Activated naive CD8-positive, alpha-beta T cell treated with anti-CD3 and anti-CD28 coated beads, Interleukin-2, amount 10 ng/mL, durations not matched to agents 7 days and 5 days (primary cell): ENCODE measurements at places on chromosomes 1 and 21. TPM values are rescaled to one million over a fixed set of nuclear protein-coding genes. Genes with fewer than 3 reads are reported as not detected.

The ADAMTSL4 gene
- 0.11 TPM for total RNA-seq

The ATP5PB gene
- 259 TPM for total RNA-seq

The COL6A1 gene
- 3.8 TPM for total RNA-seq

The KRTAP19-4 gene
- total RNA-seq = not detected

- H3K36me3 ChIP-seq = no peaks in the 10 kb centered on the region
- peak; percentile 41 for DNase-seq
- H3K4me1 ChIP-seq = no peaks in the 10 kb centered on the region
- no peak overlapping the region for H3K27ac ChIP-seq
- peaks cover 17% of the 10 kb centered on the region for H3K27me3 ChIP-seq
Observed at GRCh38 chr1:33624991-33625870, 152.8 kb downstream of the ZSCAN20 start.

- H3K4me3 ChIP-seq = no peak overlapping the region
- no peak for DNase-seq
- H3K4me1 ChIP-seq = peaks cover 41% of the 10 kb centered on the region
- H3K27ac ChIP-seq = peak overlapping the region; percentile 30
- peaks cover 44% of the 10 kb centered on the region for H3K36me3 ChIP-seq
- no peaks in the 10 kb centered on the region for H3K27me3 ChIP-seq
Observed at GRCh38 chr1:167658574-167659328, 28.7 kb downstream of the RCSD1 start.

- H3K27ac ChIP-seq = no peak overlapping the region
- DNase-seq = no peak
- no peaks in the 10 kb centered on the region for H3K4me1 ChIP-seq
- H3K4me3 ChIP-seq = no peak overlapping the region
Observed at GRCh38 chr1:47776667-47777131, 220.5 kb downstream of the TRABD2B start.

- no peaks in the 10 kb centered on the region for H3K36me3 ChIP-seq
- DNase-seq = no peak
- peaks cover 2% of the 10 kb centered on the region for H3K27me3 ChIP-seq
- no peak overlapping the region for H3K27ac ChIP-seq
Observed at GRCh38 chr1:166140251-166140650, 26.6 kb downstream of the FAM78B start.

DNA sequence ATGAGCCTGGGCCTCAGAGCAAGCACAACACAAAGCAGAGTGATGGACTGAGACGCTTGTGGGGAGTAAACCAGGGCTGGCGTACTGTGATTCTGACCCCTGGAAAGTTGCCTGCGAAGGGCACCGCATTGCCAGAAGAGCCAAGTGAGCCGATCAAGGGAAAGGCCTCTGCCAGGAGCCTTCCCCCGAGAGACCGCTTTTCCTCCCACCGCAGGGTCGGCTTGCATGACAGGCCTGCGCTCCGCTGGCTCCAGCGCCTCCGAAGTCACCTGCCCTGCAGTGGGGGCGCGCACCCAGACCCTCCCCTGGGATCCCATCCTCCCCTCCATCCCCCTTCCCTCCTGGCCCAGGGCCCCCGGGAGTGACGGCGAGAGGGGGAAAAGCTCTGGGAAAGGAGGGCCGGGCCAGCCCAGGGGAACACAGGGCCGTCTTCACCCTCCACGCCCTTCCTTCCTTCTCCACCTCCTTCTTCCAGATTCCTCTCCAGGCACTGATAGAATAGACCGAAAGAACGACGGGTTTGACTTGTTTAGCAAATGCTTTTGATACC, 165.0 kb downstream of the TRIM33 start:
- peaks cover 32% of the 10 kb centered on the region for H3K4me1 ChIP-seq
- H3K27me3 ChIP-seq = no peaks in the 10 kb centered on the region
- peak overlapping the region; percentile 97 for H3K27ac ChIP-seq
- H3K4me3 ChIP-seq = peak overlapping the region; percentile 91

The KLF17 gene
- total RNA-seq = not detected

DNA sequence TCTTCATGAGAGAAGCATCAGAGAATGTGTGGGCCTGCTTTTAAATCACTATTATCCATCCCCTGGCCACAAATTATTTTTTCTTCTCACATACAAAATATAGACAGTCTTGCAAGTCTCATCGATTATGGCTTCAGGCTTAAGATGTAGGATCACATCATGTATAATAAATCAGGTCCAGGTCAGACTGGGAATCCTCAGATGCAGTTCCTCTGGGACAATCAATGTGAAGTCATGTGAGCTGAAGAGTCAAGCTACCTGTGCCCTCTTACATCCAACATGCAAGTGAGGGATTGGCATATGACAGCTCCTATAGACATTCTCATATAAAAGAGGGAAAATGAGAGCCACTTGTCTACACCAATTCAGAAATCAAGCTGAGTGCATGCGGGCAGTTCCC, 631.8 kb downstream of the PTPRU start:
- H3K4me1 ChIP-seq = no peaks in the 10 kb centered on the region
- no peak overlapping the region for H3K27ac ChIP-seq
- peaks cover 23% of the 10 kb centered on the region for H3K27me3 ChIP-seq
- no peak overlapping the region for H3K4me3 ChIP-seq
- DNase-seq = no peak

DNA sequence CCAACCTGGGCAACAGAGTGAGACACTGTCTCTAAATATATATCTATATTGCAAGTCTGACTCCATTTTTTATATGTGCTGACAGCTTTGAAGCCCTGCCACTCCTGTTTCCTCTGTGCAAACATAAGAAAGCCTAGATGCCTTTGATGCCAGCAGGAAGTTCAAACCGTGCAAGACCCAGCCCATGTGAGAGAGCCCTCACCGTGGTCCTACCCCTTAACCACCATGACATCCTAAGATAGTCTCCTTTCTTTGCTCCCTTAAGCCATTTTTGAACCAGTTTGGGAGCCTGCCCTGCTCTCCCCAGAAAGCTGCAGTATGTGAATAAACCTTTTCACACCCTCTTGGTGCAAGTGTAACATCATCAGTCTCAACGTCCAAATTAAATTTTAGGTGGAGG, 3.7 kb upstream of the DIPK1A start:
- H3K4me3 ChIP-seq = no peak overlapping the region
- no peak for DNase-seq
- H3K4me1 ChIP-seq = peaks cover 18% of the 10 kb centered on the region
- H3K36me3 ChIP-seq = peaks cover 4% of the 10 kb centered on the region
- H3K27ac ChIP-seq = no peak overlapping the region
- H3K27me3 ChIP-seq = no peaks in the 10 kb centered on the region

GRCh38 chr1:89563957-89564604, 39.5 kb downstream of the LRRC8B start:
- peaks cover 5% of the 10 kb centered on the region for H3K4me1 ChIP-seq
- DNase-seq = no peak
- H3K27ac ChIP-seq = no peak overlapping the region
- no peak overlapping the region for H3K4me3 ChIP-seq

- no peaks in the 10 kb centered on the region for H3K36me3 ChIP-seq
- H3K27ac ChIP-seq = no peak overlapping the region
- no peak for DNase-seq
- H3K4me1 ChIP-seq = no peaks in the 10 kb centered on the region
- H3K27me3 ChIP-seq = peaks cover 41% of the 10 kb centered on the region
- no peak overlapping the region for H3K4me3 ChIP-seq
Observed at GRCh38 chr1:15180945-15181523, 27.5 kb downstream of the TMEM51 start.

GRCh38 chr1:175708787-175709186, 34.6 kb downstream of the TNR start:
- no peak overlapping the region for H3K27ac ChIP-seq
- no peaks in the 10 kb centered on the region for H3K36me3 ChIP-seq
- no peak for DNase-seq
- H3K27me3 ChIP-seq = peaks cover 4% of the 10 kb centered on the region
- H3K4me1 ChIP-seq = no peaks in the 10 kb centered on the region

DNA sequence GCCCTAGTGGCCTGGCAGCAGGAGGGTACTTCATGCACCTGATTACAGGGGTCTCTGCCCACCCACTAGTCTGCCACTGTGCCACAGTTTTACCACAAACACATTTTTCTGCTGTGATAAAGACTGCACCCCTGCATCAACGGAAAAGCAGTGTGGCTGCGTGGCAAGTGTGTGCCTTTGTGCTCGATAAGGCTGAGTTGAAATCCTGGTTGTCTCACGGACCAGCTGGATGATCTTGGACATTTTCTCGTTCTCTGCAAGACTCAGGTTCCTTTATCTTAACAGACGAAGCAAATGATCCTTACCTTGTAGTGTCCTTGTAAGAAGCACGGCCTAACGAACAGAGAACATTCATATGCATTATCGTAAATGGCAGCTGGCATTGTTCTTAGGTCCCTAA, 10.2 kb downstream of the GRHL3 start:
- H3K27ac ChIP-seq = no peak overlapping the region
- H3K4me1 ChIP-seq = no peaks in the 10 kb centered on the region
- H3K36me3 ChIP-seq = no peaks in the 10 kb centered on the region
- no peak overlapping the region for H3K4me3 ChIP-seq

The PROK1 gene
- not detected for total RNA-seq

DNA sequence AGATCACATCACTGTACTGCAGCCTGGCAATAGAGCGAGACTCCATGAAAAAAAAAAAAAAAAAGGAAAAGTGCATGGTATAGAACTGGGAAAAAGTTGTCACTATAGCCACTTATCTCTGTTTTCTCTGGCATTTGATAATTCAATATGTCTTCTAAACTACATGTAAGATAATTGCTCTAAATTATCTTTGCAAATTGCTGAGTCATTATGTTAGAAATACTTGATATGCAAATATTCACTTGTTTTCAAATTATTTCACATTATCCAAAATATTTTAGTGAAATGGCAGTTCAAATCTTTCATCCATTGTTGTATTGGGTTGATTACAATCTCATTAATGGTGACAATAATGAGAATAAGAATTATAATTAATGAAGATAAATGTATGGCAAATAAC, 1455.1 kb downstream of the KCNT2 start:
- H3K27ac ChIP-seq = no peak overlapping the region
- H3K27me3 ChIP-seq = no peaks in the 10 kb centered on the region
- H3K4me1 ChIP-seq = no peaks in the 10 kb centered on the region

- H3K27me3 ChIP-seq = no peaks in the 10 kb centered on the region
- peaks cover 24% of the 10 kb centered on the region for H3K4me1 ChIP-seq
- H3K36me3 ChIP-seq = peaks cover 5% of the 10 kb centered on the region
- peak overlapping the region; percentile 30 for H3K27ac ChIP-seq
- H3K4me3 ChIP-seq = no peak overlapping the region
Observed at GRCh38 chr21:43925096-43925481, 60.1 kb downstream of the AGPAT3 start.

- H3K4me3 ChIP-seq = no peak overlapping the region
- H3K4me1 ChIP-seq = no peaks in the 10 kb centered on the region
- no peak for DNase-seq
- H3K27ac ChIP-seq = no peak overlapping the region
Observed at GRCh38 chr1:157960773-157961172, 32.7 kb upstream of the KIRREL1 start.

The RIMS3 gene
- total RNA-seq = 6.9 TPM
